ENCODE measurements at places on chromosomes 3 and 15. TPM values are rescaled to one million over a fixed set of nuclear protein-coding genes. Genes with fewer than 3 reads are reported as not detected.

DNA sequence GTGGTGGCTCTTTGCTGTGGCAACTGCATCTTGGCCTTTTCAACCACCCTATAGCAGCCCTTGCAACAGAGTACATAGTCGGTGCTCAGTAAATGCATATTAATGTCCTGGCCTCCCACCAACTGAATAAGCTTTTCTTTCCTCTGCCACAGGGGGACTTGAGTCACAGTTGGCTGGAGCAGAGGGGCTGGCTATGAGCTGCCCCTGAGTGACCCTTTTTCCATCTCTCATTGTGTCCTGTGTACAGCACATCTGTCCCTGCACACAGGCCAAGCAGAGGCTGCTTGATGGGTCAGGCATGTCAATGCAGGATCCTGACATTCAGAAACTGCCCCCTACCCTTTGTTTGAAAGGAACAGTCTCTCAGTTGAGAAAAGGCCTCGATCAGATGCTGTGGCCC is 22.4 kb downstream of the SPSB4 start:
- DNase-seq = no peak

DNA sequence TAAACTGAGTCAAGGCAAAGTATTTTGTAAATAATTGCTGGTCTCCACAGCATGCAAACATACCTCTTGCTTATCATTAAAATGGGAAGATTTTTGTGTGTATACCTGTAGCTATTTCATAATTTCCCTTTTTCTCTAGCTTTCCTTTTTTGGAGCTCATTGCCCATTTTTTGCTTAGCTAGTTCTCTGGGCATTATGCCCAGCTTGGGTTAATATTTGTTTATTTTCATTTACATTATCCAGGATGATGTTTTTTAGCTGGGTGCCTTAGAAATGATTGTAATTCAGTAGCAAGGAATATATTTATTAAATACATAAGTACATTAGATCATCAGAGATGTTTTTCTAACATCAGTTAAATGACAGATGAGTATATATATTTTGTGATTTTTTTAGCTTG is 1271.7 kb upstream of the GBE1 start:
- no peak for DNase-seq

- no peak for DNase-seq
These were observed 129.4 kb upstream of the SNTN start for GRCh38 chr3:63523100-63523499.

Gene KCNMB2
- total RNA-seq = not detected

Gene AADAC
- not detected for total RNA-seq

GRCh38 chr3:185779461-185779860 is 45.4 kb downstream of the IGF2BP2 start:
- DNase-seq = no peak

Gene CAV3
- not detected for total RNA-seq

GRCh38 chr15:38351466-38351865 is 98.8 kb downstream of the SPRED1 start:
- no peak for DNase-seq

DNA sequence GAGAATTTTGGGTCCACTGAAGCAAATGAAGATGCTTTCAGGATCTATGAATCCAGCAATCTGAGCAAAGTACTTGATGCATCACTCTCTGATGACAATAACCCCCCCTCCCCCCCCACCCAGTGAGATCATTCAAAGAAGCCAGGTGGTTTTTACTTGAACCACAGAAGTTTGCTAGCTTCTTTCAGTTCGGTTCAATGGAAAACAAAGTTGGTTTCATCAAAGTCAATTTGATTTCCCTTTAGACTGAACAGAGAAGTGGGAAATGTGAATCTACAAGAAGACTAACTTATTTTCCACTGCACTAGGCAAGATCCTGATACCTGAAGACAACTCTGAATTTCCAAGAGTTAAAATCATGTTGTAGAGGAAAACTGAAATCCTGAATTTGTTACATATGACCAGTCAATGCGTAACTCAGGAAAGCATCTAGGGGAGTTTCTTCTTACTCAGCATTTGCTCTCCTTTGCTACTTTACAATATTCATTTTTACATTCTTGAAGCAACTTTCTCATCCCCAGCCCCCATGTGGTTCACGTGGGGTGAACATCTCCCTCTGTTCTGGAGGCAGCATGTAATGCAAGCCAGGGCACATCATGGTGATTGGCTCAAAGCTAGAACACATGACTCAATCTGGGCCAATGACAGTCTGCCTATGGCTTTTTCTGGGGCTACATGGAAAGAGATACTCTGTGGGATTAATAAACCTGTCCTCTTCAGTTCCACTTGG is 572.6 kb downstream of the FOXP1 start:
- no peak for DNase-seq

- DNase-seq = no peak
These were observed 20.8 kb upstream of the TRA2B start for GRCh38 chr3:185958626-185959025.

- DNase-seq = no peak
These were observed 108.0 kb downstream of the SENP2 start for GRCh38 chr3:185693985-185694653.

DNA sequence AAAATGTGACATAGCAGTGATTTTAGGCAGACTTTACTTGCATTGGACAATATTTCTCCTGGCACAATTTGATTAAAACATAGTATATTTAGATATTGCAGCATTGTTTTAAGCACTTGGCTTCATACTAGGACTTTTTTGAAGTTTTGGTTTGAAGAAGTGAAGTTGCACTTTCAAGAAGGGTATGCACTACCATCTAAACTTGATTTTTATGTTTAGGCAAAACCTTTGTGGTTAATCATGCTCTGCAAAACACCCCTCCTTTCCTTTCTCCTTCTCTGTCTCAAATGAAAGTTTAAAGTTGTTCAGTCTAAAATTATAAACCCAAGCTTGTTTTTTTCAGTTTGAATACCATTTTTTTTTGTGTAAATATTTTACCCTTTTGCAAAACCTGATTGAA is 173.8 kb downstream of the TCF12 start:
- DNase-seq = no peak

GRCh38 chr3:5096336-5097008 is 25.6 kb upstream of the ARL8B start:
- DNase-seq = no peak

Gene EFHB
- 0.41 TPM for total RNA-seq

Gene THSD4
- total RNA-seq = 150 TPM

DNA sequence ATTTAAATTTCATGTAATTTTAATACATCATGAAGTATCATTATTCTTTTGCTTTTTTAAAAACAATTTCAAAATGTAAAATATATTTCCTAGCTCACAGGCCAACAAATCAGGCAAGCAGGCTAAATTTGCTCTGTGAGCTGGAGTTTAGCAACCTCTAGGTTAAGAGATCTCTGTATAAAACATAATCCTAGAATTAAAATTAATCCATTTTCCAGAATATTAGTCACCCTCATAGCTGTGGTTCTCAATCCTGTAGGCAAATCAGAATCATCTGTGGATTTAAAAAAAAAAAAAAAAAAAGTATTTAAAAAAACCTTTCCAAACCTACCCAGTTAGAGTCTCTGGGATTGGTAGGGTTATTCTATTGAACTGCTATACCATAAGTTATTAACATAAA is 209.7 kb downstream of the MINAR1 start:
- no peak for DNase-seq

DNA sequence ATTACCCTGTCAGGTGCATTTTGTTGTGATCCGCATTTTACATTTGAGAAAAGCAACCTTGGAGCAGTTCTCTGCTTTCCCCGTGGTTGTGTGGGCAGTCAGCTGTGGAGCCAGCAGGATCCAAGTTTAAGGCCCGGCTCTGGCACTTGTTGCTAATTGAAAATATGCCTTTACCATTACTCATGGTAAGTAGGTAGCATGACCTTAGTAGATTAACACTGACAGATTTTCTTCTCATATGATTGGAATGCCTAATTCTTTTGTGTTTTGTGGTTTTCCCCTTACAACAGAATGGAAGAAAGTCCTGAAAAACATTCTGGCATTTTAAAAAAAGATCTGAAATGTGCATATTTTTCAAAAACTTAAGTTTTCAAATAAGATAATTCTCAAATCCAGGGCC is 246.5 kb upstream of the LRRN1 start:
- DNase-seq = no peak

Gene FOXB1
- total RNA-seq = not detected

Gene ZCWPW2
- 0.81 TPM for total RNA-seq

- no peak for DNase-seq
These were observed 774 bp downstream of the IMP3 start for GRCh38 chr15:75639191-75639708.

Gene FGF12
- not detected for total RNA-seq

DNA sequence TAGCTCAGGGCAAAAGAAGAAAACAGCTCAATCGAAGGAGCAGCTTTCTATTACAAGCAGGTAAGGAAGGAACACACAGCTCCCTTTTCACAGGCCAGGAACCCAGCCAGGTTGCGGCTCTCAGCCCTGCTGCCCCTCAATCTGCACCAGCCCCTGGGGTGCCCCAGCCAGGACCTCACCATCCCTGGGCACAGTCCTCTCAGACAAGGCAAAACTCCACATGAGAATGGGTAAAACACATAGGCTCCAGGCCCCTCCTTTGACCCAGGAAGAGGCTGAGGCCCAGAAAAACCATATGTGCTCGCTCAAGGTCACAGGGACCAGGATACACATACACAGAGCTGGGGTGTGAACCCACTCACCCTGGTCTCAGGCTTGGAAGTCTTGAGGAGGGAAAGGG is 178.7 kb upstream of the TLE3 start:
- DNase-seq = no peak
